Ovary (tissue), 10 donors: ENCODE measurements at places on chromosomes 7 and 10. TPM values are rescaled to one million over a fixed set of nuclear protein-coding genes. Genes with fewer than 3 reads are reported as not detected.

DNA sequence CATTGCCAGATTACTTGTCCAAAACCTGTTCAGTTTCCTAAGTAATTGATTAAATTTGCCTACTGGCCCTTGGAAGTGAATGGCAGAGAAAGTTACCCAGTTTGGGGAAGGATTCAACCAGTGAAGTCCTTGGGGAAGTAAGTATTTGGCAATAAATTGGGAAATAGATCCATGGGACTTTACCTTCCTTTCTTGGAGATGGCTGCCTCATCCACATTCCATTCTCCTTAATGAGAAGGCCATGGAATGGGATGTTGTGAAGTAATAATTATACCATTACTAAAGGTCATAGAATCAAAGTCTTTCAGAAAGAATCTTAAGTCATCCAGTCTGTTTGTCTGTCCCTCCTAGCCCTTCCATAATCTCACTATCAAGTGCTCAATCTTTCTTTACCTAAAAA lies 4.5 kb upstream of the COPG2 start:
- DNase-seq = no peak

- DNase-seq = no peak
Measured at GRCh38 chr7:50415844-50416364, 34.2 kb downstream of the FIGNL1 start.

GRCh38 chr10:48801001-48801421 lies 116.3 kb downstream of the WDFY4 start:
- no peak for DNase-seq

GRCh38 chr10:117590101-117590875 lies 47.7 kb downstream of the EMX2 start:
- no peak for DNase-seq

DNA sequence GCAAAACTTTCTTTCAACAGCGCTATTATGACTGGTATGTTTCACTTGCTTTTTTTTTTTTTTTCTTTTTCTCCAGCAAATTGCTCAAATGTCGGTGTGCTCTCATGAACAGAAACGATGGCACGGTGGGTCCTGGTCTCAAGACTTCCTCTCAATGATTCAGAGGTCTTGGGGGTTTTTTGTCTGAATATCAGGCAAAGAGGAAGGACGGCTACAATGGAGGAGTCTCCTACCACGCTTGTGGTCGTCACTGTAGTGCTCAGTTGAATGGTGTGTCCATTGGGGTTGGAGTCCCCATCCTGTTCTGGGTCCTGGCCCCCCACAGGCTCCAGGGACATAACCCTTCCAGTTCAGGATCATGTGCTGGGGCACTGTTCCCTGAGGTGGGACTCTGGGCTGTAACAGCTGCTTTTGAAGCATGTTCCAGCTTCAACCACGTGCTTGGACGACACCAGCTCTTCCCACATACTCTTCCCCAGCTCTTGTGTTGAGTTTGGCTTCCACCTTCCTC lies 266.7 kb upstream of the KLF6 start:
- DNase-seq = no peak

DNA sequence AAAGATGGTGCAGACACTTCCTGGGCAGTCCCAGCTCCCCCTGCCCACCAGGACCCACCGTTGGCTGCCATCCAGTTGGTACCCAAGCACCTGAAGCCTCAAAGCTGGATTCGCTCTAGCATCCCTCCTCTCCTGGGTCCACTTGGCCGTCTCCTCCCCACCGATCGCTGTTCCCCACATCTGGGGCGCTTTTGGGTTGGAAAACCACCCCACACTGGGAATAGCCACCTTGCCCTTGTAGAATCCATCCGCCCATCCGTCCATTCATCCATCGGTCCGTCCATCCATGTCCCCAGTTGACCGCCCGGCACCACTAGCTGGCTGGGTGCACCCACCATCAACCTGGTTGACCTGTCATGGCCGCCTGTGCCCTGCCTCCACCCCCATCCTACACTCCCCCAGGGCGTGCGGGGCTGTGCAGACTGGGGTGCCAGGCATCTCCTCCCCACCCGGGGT lies 14.5 kb upstream of the LIMK1 start:
- no peak for DNase-seq

DNA sequence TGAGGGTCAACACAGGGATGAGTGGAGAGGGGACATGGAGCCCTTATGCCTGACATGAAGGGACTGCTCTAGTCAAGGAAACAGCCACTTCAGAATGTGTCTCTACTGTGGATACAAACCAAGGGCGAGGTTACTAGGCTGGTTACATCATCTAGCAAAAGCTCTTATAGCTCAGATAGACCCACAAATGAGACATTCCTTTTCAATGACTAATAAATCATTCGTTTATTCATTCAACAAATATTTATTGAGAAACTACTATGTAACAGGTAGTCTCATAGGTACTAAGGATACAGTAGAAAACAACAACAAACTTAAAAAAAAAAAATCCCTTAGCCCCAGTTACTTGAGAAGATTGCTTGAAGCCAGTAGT lies 219.5 kb downstream of the KIAA1217 start:
- no peak for DNase-seq

DNA sequence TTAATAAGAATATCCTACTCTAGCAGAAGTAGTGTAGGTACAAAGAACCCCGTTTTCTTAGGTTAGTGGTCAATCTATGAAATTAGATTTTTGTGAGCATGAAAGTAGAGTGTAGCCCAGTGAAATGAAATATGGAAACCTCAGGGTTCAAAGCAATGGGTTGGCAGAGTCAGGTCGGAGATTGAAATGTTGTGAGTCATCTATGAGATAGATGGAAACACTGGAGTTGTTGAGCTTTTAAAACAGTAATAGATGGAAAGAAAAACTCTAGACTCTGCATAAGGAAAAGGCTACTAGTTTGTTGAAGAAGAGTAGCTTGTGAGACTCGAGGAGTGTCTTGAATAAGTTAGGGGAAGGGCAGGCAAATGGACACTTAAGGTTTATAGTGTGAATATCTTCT lies 251.9 kb downstream of the EXOC4 start:
- DNase-seq = no peak

- DNase-seq = no peak
Measured at GRCh38 chr10:106032450-106033002, 1132.0 kb downstream of the SORCS1 start.

GRCh38 chr10:37947526-37947925 lies 28.9 kb downstream of the ZNF25 start:
- no peak for DNase-seq

- DNase-seq = no peak
Measured at GRCh38 chr10:18229826-18230225, 89.6 kb downstream of the CACNB2 start.

DNA sequence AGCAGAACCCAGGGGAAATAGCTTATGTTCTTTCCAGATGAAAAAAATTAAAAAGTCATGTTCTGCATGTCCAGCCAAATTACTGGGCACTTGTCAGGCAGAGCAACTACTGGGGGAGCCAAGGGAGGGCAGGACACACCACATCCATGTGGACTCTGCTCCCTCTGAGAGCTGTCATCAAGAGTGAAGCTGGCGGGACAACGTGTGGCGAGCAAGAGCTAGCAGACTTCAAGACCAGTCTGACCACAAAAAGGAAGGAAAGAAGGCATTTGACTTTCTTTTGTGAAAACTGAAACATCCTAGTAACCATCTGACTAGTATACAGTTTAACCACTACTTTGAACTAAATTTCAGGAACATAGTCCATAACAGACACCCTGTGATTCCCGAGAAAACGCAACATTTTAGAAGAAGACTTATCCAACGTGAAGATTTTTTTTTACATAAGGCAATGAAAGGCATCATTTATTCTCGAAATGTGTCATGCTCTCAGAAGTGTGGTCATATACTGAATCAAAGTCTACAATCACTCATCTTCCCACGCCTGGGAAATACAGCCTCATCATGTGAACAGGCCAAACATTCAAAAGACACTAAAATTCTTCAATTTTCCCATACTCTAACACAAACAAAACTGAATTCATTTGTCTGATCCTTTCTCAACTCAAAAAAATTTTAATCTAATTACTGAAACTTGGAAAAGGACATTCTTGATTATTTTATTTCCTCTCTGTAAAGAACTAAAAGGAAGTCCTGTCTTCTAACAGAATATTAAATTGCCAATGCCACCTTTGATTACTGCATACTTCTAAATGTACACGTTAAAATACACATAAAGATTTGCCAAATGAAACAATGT lies 15.5 kb downstream of the CYTH3 start:
- DNase-seq = no peak

- DNase-seq = no peak
Measured at GRCh38 chr10:59623133-59624121, 86.2 kb downstream of the SLC16A9 start.

DNA sequence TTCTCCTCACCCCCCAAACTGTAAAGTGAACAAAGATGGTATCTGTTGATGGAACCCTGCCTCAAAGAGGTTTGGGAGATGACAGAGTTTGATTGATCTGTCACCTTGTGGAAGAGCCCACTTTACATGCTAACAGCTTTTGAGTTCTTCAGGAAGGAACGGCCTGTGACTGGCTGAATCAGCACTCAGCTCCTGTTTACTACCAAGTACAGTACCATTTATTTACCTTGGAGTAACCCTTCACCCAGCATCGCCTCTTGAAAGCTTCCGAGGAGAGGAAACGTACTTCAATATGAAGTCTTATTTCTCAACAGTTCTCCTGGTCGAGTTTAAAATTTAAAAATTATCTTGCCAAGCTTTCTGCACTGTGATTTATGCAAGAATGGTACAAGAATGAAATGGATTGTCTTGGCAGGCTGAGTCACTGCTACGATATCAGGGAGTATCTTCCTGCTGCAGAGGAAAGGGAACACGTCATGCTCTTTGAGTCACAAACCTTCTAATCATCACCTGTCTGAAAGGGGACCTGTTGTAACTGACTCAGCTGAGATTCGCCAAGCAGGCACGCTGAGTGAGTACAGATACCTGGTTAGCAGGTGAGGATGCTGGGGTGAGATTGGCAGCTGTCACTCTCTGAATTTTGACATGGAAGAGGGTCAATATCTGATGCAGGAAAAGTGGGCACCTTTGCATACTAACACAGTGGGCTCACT lies 30.1 kb downstream of the KLF6 start:
- no peak for DNase-seq

GRCh38 chr10:125368146-125368545 lies 207.8 kb upstream of the CTBP2 start:
- no peak for DNase-seq

DNA sequence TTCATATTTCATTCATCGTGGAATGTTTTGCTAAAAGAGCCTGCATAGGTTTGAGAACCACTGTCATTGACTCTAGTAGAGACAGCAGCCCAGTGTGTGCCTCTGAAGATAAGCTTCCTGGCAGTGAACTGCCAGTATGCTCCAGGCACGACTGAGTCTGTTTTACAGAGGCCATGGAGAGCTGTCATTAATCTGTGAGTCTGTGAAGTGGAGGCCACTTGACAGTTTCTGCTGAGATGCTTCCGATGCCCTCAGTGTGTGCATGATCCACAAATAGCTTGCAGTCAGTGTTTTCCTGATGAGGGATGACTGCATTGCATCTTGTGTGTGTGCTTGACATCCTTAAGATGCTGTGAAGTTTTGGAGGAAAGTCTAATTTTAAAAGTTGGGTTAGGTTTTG lies 162.2 kb downstream of the PFKFB3 start:
- DNase-seq = no peak

DNA sequence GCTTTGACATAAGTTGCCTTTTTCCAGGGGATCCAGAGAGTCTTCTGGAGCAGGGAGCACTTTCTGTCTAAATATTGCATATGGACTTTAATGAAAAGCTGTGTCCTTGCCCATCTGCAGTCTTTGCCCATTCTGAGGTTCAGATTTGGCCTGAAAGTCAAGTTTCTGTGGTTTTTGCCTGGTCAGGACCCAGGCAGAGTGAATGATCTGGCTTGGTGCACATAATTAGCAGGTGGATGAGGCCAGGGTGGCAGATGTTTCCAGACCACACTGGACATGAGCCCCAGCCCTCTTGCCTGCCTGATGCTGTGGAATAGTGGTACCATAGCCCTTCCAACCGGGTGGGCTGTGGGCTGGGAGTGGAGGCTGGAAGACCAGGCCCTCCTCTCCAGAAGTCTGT lies 11.0 kb downstream of the HECW1 start:
- DNase-seq = no peak

DNA sequence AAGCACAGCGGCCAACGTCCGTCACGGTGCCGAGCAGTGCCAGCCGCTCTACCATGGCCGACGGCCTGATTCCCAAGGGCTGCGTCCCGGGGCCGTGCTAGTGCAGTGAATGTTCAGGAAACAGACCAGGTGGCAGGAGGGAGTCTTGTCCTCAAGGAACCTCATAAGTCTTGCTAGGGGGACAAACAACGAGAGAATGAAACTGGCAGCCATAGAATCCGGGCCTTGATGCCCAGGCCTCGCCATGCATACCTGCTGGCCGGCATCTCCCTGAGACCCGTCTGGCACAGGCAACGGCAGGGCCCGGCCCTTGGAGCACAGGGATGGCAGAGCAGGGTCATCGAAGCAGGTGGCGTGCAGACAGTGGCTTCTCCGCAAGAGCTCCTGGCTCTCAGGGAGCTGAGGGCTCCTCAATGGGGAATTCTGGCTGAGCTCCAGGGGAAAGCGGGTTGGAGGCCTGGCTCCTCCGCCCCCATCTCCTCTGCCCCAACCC lies 58.8 kb downstream of the DIP2C start:
- no peak for DNase-seq

DNA sequence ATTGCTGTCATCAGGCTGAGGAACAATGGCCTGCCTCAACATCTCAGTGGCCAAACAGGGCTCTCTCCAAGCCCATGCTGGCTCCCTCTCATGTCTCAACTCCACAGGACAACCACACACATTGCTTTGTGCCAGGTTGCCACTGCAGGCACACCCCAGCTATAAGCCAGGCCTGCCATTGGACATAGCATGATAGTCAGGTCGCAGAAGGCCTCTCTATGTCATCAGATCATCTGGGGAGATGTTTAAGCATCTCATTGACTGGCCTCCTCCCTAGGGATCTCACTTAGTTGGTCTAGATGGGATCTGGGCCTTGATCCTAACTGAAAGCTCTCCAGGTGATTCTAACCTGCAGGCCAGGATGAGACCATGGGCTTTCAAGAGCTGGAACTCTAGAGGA lies 257.2 kb downstream of the GRID1 start:
- DNase-seq = no peak

GRCh38 chr7:135768064-135768463 lies 19.5 kb upstream of the FAM180A start:
- no peak for DNase-seq

DNA sequence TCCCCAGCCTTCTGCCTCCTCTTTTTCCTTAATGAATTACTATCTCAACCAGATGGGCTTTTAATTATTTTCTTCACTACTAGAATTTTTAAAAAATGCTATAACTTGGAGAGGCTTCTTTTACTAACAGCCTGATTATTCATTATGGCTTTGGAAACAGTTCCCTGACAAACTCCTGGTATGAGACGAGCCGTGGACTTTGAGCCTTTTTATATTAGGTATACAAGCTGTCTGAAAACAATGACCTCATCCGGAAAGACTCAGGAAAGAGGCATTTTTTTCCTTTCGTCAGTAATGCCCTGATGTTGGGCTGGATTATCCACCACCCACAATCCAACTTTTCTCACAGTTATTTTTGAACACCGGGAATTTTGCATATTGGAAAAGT lies 26.7 kb upstream of the ABLIM1 start:
- DNase-seq = no peak

- DNase-seq = no peak
Measured at GRCh38 chr7:139647085-139647484, 123.6 kb downstream of the CLEC2L start.

FAM200A gene
- total RNA-seq = 9.0 TPM
